Amygdala (tissue), 56 donors: ENCODE measurements at places on chromosomes 16 and 17.

GRCh38 chr16:56019274-56019673, 144.1 kb upstream of the CES5A start:
- no peak for DNase-seq

DNA sequence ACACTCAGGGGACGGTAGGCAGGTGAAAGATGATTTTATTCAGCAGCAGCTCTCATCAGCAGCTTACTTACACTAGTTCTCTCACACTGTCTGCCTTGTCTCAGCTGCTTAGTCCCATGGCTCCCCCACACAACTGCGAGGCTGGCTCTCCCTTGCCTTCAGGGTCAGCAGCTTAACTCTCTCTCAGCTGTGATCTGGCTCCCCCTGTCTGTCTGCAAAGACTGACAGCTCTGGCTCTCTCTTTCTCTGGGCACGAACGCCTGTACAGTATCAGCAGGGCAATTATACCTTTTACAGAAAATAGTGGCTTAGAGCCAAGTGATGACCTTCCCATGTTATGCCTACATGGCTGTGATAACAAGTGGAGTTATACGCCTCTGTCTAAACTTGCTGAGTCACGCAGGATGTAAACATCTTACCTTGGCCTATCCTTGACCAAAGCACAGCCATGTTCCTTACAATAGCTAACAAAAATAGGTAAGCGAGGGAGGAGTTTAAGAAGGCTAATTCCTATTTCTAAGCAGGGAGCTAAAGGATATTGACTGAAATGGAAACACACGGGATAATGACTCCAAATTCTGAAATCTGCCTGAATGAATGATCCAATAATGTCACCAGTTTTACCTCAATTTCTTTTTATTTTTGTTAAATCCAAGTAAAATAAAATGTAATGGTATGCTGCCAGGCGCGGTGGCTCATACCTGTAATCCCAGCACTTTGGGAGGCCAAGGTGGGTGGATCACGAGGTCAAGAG, 1.1 kb upstream of the NDUFAB1 start:
- DNase-seq = no peak

GRCh38 chr17:29594519-29595090, 1.7 kb downstream of the ANKRD13B start:
- DNase-seq = no peak

- no peak for DNase-seq
Measured at GRCh38 chr16:11586856-11587642, at the start of gene LITAF. LITAF (minus strand) TSS chr16:11586919; CDS start chr16:11556730, 30,189 bp downstream.

DNA sequence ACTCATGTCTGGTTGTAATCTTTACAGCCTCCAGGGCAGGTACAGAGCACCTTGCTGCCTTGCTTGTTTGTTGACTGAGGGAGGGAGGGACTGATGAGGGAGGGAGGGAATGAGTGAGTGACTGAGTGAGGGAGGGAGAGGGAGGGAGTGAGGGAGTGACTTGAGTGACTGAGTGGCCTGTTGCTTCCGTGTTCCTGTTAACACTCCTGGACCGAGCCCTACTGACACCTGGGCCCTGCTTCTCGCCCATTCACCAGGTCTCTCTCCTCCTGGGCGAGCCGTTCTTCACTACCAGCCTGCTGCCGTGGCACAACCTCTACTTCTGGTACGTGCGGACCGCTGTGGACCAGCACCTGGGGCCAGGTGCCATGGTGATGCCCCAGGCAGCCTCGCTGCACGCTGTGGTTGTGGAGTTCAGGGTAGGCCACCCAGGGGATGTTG, 41.2 kb downstream of the PRMT7 start:
- no peak for DNase-seq

DNA sequence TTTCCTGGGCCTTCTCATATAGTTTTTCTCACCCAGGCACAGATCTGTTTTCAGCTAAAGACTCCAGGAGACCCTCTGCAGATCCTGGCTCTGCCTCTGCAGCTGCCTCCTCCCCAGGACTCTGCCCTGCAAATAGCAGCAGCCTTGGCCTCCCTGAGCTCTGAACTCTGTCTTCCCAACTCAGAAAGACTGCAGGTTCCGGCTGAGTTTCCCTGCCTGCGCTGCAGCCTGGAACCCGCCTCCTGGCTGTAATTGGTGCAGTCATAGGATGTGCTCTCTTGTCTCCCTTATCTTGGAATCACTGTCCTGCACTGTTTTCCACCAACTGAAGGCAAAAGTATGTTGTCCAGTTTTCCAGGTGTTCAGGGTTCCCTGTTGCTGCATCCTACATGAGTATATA, 14.3 kb upstream of the DNASE1 start:
- DNase-seq = no peak

DNA sequence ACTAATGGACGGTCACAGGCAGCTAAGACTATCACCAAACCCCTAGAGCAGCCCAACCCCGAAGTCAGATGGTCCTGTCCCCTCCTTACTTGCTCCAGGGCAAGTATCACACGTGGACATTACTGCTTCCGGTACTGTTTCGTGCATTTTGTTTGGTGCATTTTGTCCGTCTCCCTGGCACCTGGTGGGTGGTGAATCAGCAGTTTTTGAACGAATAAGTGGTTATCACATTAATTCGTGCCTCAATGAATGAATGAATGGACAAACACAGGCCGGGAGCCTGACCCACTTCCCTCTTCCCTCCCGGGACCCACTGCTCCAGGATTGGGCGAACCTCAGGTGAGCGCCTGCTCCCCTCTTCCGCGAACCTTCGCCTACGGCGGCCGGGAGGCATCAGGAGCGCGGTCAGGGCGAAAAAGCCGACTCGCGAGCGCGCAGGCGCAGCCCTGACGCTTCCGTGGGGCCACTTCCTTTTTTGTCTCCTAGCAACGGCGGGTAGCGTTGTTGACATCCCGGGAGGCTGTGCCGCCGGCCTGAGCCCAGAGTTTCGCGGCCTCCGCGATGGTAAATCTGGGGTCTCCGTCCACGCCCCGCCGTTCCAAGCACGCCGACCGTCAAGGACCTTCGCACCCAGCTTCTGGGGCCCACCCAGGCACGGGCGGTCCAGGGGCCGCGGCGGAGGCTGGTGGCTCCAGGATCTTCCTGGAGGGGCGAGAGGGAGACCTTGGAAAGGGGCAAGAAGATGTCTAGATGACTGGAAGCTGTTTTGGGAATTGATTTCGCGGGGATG, at the start of gene DYNLRB2:
Gene DYNLRB2, plus strand, starts transcription at position 478 of the 790 bp plus-strand sequence. Its CDS starts 84 bp downstream, at position 562.
- peak; percentile 85 for DNase-seq

- no peak for DNase-seq
Measured at GRCh38 chr17:39782481-39782880, 44.7 kb downstream of the GRB7 start.

DNA sequence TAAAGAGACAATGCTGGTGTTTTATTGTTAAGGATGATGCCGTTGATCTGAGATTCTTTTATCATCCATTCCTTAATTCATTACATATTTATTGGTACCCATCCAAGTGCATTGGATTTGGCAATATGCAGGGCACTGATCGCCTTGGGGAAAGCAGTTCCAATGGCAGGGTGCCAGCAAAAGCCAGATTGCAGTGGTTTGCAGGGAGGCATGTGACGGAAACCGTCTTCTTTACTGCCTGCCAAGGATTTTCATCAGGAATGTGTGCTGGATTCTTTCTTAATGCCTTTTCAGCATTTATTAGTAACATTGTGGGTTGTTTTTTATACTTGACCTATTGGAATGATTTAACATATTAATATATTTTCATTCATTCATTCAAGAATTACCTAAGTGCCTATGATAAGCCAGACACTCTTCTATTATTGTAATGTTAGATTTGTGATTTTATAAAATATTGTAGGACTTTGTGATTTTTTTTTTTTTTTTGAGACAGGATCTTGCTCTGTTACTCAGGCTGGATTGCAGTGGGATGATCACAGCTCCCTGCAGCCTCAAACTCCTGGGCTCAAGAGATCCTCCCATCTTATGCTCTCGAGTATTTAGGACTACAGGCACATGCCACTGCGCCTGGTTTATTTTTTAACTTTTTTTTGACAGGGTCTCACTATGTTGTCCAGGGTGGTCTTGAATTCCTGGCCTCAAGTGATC, 93.4 kb upstream of the TNRC6A start:
- DNase-seq = peak; percentile 24

GRCh38 chr16:73020409-73020884, 27.5 kb downstream of the ZFHX3 start:
- DNase-seq = no peak

GRCh38 chr17:76884995-76885893, 17.0 kb downstream of the MGAT5B start:
- no peak for DNase-seq

DNA sequence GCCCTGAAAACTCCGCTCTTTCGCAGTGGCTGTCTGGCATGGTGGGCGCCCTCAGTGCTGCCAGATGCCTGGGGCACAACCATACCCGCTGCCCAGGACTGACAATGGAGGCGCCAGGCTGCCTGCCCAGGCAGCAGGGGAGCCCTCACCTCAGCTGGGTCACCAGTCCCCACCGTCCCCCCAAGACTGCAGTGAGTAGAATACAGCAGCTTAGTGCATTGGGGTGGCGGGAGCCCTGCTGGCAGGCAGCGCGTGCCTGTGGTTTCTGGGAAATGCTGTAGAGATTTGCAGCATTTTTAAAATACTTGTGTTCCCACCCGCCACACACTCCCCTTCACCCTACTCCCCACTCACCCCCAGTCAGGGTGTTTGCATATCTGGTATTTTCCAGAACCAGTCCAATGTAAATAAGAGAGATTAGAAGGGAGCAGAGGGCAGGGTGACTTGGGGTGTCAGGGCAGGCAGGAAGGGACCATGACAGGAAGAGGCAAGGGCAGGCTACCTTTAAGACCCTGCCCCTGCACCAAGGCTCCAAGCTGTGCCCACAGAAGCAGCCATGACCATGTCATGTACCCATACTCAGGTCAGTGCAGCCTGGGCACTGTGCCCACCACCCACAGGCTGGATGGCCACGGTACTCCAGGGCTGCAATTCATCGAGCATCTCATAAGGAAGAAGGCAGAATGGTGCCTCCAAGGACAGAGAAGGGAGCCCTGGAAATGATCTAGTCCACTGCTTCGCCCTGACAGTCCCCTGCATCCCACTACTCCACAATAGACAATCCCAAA, 21.5 kb downstream of the MYO18A start:
- no peak for DNase-seq

GRCh38 chr16:3494386-3494973, 809 bp downstream of the C16orf90 start:
- DNase-seq = no peak

- DNase-seq = no peak
Measured at GRCh38 chr16:22055881-22056280, 36.5 kb upstream of the VWA3A start.

- DNase-seq = no peak
Measured at GRCh38 chr16:86948046-86948445, 369.1 kb downstream of the C16orf95 start.

GRCh38 chr17:50767030-50767429, 288 bp downstream of the ANKRD40CL start:
- no peak for DNase-seq

GRCh38 chr17:55163408-55163807, 101.4 kb upstream of the HLF start:
- DNase-seq = no peak

DNA sequence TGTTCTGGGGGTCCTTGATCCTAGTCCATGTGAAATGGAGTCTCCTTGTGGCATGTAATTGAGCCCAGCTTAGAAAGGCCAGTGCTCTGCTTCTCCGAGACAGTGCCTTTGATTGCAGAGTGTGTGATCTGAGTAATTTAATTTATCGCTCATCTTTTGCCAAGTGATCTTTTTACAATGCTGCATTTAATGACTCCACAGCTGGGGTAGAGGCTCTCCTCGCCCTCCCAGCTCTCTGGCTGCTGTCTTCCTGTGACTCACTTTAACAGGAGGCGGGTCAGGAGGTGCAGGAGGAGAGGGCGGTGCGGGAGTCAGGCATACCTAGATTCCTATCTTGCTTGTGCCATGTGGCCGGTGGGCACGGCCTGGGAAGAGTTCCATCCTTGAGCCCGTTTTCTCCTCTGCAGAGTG, 113.4 kb upstream of the FOXF1 start:
- DNase-seq = no peak

DNA sequence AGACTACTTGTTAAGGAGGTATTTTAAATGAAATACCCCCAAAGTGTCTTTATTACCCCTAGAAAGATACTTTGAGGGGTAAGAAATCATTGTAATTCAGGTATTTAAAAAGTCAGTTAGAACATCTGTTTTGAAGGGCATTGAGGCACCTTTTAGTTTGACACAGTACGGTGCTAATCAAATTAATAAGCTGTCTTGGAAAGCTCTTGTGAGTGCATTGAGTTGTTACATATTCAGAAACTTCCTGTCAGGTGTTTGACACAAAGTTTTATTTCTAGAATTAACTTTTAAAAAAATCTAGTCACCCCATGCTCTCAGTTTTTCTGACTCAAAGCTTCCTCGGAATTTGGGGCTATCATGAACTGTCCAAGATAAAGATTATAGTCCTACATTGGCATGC, 4.6 kb downstream of the RBBP6 start:
- DNase-seq = no peak

DNA sequence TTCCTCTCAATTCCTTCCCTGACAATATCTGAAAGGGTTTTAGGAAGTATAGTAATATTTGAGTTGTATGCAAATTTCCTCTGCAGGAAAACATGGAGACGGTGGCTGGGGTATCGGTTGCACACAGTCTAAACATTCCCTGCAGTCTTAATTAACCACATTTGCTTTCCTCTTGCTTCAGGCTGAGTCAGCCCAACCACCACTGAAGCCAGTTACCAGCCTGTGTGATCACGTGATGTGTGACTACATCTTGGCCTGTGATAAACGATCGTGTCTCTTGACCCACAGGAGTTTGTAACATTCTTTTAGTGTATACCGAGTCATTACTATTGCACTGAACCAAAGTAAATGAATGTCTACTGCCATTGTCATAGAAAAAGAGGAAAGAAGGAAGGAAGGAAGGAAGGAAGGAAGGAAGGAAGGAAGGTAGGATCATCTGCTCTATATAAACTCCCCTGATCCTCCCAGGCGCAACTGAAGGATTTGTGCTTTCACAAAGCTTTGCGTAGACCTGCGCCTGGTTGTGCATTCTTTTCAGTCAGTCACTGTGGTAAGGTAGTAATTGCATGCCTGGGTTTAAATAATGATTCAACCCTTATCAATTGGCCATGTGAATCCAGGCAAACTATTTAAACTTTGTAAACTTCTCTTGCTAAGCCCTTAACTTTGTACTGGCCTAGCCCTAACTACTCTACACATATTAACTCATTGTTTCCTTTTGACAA, 280.6 kb upstream of the SALL1 start:
- peak; percentile 13 for DNase-seq

DNA sequence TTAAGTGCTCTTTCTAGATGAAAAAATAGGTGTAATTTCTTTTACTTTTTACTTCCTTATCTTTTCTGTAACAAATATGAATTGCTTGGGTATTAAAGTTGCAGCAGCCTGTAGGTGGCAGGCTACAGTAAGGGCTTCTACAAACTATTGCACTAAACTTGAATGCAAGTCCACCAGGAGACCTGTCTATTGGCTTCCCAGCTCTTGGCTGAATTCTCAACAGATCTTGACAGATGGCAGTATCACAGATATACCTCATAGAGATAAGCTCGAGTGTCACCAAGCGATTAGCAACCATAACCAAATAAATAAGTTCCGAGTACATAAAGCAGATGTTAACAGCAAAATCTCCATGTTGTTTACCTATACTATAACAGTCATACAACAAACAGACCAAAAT, 5.9 kb downstream of the BBS2 start:
- peak; percentile 30 for DNase-seq

- DNase-seq = peak; percentile 9
Measured at GRCh38 chr16:24748242-24748641, 18.8 kb downstream of the TNRC6A start.

- no peak for DNase-seq
Measured at GRCh38 chr16:56257239-56257638, 66.0 kb downstream of the GNAO1 start.

- DNase-seq = no peak
Measured at GRCh38 chr16:85267414-85267945, 155.2 kb upstream of the CIBAR2 start.
